ENCODE measurements at places on chromosomes 6 and 20.

- no peak for DNase-seq
Measured at GRCh38 chr6:163128324-163128723, 286.2 kb upstream of the QKI start.

DNA sequence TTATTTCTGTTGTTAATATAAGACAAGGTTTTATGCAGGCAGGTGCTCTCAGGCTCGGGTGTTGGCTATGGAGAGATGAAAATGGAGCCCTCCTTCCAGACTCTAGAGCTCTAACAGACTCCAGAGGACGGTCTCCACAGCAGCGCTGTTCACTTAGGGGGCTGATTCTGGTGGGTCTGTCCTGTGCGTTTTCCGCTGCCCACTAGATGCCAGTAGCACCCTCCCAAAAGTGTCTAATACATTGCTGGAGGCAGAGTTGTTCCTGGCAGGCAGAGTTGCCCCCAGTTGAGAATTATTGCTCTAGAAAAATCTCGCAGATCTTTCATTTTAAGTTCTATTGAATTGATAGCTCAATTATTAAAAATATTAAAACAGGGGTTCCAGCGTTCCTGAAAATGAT lies 109.9 kb downstream of the MAP3K4 start:
- peak; percentile 25 for DNase-seq

GRCh38 chr6:43810965-43811732 lies 41.1 kb downstream of the VEGFA start:
- DNase-seq: no peak

GRCh38 chr6:113873043-113873667 lies 16.0 kb downstream of the MARCKS start:
- peak; percentile 25 for DNase-seq

DNA sequence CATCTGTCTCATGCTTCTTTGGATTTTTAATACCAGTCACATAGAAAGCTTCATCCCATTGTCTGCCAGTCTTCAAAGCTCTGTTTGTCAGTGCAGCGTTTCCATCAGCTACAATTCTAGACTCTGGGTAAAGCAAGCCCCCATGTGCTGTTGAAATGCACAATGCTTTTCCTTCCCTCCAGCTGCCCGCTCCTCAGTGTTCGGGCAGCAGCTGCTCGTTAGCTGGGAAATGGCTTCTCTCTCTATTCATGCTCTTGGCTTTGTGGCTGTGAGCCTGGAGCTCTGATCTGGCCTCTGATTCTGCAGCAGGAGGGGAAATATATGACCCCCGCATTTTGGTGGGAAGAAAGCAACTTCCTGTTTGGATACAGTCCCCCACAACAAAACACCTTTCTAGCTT lies 213.0 kb upstream of the CDYL start:
- DNase-seq: peak; percentile 8

DNA sequence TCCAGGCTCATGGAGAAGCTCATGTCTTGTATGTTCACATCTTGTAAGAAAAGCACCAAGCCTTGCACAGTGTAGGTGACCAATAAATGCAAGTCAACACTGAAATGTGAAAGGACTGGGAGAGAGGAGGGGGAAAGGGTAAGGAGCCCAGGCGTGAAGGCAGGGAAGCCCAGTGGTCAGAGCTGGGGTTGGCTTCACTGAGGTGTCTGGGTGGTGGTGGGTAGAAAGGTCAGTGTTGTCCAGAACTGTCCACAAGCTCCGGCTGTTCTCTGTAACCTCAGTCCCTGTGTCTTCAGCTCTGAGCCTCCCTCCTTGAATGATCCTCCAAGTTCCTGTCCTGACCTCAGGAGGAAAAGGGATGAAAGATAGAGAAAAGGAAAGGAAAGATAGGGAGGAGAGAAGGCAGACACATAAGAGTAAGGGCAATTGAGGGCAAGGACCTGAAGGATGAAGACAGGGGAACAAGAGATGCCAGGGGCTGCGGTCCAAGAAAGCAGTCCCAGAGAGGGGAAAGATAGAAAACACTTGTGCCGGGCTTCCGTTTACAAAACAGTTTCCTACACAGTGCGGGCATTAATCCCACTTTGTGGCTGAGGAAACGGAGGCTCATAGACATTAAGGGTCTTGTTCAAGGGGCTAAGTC lies 2.4 kb upstream of the TNXB start:
- no peak for DNase-seq

- no peak for DNase-seq
Measured at GRCh38 chr6:154996016-154996590, 988 bp downstream of the TIAM2 start.

GRCh38 chr6:34608321-34609091 lies 52.4 kb upstream of the SPDEF start:
- DNase-seq: no peak

DNA sequence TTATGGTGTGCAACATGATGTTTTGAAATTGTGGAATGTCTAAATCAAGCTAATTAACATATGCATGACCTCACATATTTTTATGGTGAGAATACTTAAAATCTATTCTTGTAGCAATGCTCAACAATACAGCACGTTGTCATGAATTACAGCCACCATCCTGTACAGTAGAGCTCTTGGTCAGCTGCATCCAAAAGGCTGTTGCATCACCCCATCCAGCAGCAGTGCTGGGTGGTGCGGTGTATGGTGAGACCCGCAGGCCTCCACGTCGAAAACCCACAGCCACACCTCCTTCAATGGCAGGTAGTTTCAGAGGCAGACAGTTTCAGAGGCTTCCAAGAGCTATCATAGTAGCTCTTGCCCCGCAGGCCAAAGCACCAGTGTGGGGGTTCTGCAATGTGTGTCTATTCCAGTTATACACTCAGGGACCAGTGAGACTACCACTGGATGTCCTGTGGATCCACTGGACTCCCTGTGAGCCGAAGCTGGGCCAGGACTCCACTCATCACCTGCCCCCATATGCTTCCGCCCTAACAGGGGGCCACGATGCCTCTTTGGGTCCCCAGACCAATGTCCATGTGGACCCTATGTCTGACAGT lies 23.4 kb downstream of the PACSIN1 start:
- no peak for DNase-seq

GRCh38 chr6:125818772-125819260 lies 28.1 kb downstream of the NCOA7 start:
- no peak for DNase-seq

GRCh38 chr6:44237813-44238433 lies 9.0 kb upstream of the HSP90AB1 start:
- DNase-seq: no peak

- DNase-seq: no peak
Measured at GRCh38 chr6:144769142-144769541, 484.0 kb downstream of the UTRN start.

Measured in C1 segment of cervical spinal cord (tissue), 14 donors.